ENCODE measurements at places on chromosomes 12 and 14.

- DNase-seq = no peak
Observed at GRCh38 chr14:64756712-64757111, 52.5 kb downstream of the PLEKHG3 start.

DNA sequence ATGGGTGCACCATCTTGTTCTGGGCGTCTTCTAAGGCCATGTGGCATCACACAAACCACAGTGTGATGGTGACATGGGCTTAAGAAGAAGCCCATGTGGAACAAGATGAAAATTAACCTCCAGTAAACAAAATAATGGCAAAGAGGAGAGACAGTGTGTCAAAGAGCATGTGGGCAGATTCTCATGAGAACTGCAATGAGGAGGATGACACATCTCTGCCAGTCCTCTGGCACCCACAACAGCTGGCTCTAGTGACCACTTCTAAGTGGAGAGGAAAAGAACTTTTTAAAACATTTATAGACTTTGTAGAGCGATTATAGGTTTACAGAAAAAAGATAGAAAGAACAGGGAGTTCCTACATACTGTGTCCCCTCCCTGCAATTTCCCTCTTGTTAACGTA lies 401.4 kb downstream of the ATP23 start:
- DNase-seq = no peak

DNA sequence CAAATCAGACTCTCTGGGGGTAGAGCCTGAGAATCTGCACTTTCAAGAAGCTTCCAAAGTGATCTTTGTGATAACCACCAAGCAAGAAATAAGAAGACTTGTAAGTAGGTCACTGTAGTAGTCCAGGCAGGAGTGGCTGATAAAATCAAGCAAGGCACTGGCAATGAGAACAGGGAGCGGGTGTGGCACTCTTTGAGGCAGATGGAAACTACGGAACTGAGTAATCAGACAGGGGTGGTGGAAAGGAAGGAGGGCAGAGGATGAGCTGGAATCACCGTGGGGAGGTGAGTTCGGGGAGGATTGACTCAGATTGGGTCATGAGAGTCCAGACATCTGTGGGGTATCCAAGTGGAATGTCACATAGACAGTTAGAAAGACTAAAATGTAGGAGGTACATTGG lies 44.4 kb upstream of the PLXNC1 start:
- no peak for DNase-seq

DNA sequence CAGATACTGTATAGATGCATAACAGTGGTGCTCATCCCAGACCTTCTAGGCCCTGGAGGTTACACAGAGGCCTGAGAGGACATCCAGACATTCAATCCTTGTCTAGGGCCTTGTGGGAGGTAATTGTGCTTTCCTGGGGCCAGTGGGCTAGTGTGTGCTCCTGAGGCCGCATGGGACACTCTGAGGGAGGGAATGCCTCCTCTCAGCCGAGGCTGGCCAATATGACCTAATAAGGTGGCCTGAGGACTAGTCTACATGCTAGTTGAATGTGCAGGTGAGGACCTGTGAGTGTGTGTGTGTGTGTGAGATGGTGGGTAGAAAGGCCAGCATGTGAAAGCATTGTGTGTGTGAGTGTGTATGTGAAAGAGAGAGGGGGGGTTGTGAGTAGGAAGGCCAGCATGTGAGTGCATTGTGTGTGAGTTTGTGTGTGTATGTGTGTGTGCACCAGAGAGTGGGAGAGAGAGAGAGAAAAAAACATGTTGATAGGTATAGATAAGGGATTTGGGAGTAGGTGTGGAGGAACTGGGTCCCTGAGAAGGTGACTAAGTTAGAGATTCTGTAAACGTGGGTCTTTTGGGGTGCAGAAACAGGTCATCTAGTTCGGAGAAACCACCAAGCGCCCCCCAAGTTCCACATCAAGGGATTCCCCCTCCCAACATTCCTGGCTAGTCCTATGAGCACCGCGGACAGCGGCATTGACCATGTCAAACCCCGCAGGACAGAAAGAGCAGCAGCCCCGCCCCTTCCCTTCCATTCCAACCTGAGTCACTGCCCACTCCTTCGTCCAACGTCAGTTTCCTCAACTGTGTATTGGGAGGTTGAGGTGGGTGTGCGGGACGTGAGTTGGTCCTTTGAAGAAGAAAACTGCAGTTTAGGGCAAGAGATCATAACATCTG lies 9.7 kb upstream of the KRT81 start:
- DNase-seq = peak; percentile 84

- DNase-seq = no peak
Observed at GRCh38 chr12:81416571-81416970, 338.7 kb downstream of the ACSS3 start.

- DNase-seq = no peak
Observed at GRCh38 chr12:111249757-111250156, 119.1 kb downstream of the PHETA1 start.

DNA sequence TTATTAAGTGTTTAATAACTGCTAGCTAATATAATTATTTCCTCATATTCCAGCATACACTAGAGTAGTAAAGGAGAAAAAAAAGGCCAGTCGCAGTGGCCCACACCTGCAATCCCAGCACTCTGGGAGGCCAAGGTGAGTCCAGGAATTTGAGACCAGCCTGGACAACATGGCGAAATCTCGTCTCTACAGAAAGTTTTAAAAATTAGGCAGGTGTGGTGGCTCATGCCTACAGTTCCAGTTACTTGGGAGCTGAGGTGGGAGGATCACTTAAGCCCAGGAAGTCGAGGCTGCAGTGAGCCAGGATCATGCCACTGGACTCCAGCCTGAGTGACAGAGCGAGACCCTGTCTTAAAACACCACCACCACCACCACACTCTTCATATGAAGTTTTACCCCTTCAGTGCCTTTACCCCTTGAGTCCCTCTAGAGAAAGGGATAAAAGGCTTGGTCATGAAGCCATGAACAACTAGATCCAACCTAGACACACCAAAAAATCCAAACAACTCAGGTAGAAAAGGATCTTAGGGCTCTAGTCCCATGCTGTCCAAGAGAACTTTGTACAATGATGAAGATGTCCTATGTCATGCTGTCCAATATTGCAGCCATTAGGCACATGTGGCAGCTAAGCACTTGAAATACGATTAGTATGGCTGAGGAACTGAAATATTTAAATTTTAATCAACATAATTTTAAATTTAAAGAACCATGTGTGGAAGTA lies 29.6 kb downstream of the ATXN2 start:
- no peak for DNase-seq

DNA sequence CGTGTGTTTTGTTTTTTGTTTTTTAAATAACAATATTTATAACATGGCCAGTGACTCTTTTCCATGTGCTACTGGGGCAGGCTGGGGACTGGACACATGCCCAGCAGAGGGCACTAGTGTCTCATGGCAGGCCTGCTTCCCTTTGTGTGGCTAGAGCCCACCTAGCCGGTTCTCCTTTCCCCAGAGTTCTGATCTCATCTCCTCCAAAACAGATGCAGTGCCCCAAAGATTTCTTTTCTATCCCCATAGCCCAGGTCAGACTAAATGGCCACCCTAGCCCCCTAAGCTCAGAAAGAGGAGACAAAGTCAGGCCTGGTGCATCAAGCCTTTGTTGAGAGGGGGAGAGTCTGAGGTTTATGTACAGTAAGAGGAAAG lies 21.2 kb downstream of the PRPF40B start:
- DNase-seq = peak; percentile 88

- no peak for DNase-seq
Observed at GRCh38 chr14:46519121-46519520, 132.5 kb downstream of the RPL10L start.

- DNase-seq = no peak
Observed at GRCh38 chr12:102528111-102528510, 47.7 kb upstream of the IGF1 start.

- DNase-seq = no peak
Observed at GRCh38 chr14:80560800-80561657, 349.7 kb upstream of the DIO2 start.

- no peak for DNase-seq
Observed at GRCh38 chr12:93390549-93391297, 13.0 kb downstream of the NUDT4 start.

- no peak for DNase-seq
Observed at GRCh38 chr12:70059373-70059772, 183.9 kb upstream of the CNOT2 start.

GRCh38 chr12:16163146-16163545 lies 114.3 kb downstream of the SLC15A5 start:
- DNase-seq = no peak

- DNase-seq = peak; percentile 51
Observed at GRCh38 chr14:99360774-99361595, 89.0 kb upstream of the BCL11B start.

GRCh38 chr12:47949441-47950341 lies 13.7 kb upstream of the TMEM106C start:
- peak; percentile 94 for DNase-seq

Measured in islet precursor cell (in vitro differentiated cells).